Fibroblast of skin of right biceps (primary cell): ENCODE measurements at places on chromosomes 2 and 18.

GRCh38 chr2:27838502-27838901 is 51.7 kb downstream of the RBKS start:
- DNase-seq = peak; percentile 46

DNA sequence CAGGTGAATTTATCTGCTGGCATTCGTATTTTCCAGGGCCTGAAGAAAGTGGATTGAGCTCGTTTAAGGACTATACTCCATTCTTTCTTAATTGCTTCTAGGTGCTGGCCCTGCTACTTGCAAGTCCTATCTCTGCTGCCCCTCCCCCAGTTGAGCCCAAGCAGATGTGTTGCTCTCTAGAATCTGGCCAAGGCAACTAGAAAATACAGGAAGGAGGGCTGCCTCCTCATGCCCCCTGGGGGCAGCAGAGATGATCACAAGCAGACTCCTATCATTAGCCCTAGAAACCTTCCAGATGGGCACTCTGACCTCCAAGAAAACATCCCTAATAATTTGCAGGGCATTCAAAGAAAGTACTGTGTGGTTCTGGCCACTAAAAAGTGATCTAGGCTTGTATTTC is 72.5 kb upstream of the CYP26B1 start:
- no peak for DNase-seq

DNA sequence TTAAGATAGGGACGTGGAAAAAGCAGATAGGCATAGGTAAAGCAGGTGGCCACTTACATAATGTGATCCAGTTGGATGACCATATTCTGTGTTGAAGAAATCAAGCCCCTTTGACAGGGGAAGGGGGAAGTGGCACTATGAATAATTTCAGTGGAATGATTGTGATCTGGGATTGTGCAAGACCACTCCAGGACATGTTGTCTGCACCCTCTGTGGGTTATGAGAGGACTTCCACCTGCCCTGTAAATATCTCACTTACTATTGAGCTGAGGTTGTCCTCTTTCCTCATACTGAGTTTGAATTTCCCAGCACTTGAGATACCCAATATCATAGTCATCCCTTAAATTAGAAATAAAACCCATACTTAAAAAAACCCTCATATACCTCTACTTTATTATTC is 220.7 kb downstream of the IRS1 start:
- peak; percentile 51 for DNase-seq

- no peak for DNase-seq
These were observed 220.5 kb downstream of the FAM210A start for GRCh38 chr18:13505780-13506345.

DNA sequence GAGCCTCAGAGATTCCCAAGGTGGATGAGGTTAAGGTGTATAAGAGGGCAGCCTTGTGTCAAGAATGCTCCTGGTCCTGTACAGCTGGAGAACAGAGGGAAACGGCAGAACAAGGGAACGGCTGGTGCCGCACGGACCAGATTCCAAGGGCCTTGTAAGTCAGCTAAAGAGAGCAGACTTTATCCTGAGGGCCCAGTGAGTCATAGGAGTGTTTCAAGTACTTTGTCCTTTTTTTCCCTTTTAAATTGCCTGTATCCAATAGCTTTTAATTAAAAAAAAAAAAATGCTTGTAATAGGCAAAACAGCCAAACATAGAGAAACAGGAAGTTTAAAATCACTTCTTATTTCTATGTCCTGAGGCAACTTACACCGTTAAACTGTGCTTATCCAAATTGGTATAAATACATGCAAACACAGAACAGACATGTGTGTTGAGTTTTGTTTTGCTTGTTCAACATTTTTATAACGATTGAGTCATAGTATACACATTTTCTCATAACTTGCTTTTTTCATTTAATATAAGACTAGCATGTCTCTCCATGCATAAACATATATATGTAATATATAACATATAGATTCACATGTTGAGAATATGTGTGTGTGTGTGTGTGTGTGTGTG is 42.1 kb upstream of the EVA1A start:
- peak; percentile 88 for DNase-seq

- DNase-seq = peak; percentile 35
These were observed 1.0 kb downstream of the NAB1 start for GRCh38 chr2:190649798-190650390.

DNA sequence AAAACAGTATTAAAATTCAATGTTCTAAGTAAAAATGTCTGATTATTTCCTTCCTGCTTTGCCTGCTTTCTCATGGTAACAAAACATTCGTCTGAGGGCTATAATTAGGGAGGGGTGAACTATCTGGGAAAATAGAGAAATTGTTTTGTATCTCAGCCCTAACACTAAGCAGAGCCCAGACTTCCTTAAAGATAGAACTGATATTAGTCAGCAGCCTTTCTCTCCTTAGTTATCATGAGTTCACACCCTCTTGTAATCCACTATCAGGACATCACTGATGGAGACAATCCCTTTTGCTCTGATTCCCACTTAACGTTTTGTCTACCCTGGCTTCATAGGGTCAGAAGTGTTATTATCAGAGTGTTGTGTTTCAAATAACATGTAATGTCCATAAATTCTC is 701.1 kb upstream of the ZEB2 start:
- no peak for DNase-seq

GRCh38 chr2:178025551-178026185 is 46.9 kb downstream of the PDE11A start:
- DNase-seq = no peak
